ENCODE measurements at places on chromosomes 1 and 21.

DNA sequence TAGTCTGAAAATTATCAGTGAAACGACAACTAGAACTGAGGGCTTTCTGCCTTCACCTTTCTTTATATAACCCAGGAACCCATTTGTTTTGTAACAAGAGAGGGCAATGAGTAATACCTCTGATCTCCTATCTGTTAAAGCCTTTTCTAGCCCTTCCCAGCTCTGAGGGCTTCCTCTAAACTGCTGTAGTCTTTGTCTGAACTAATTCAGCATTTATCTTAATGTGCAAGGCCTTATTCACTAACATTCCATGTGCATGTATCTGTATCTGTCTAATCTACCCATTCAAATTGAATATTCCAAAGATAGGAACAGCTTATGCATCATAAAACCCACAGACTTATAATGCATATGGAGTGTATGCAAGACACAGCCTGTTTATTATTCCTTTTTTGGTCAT lies 167.1 kb downstream of the LYPLAL1 start:
- DNase-seq: no peak

DNA sequence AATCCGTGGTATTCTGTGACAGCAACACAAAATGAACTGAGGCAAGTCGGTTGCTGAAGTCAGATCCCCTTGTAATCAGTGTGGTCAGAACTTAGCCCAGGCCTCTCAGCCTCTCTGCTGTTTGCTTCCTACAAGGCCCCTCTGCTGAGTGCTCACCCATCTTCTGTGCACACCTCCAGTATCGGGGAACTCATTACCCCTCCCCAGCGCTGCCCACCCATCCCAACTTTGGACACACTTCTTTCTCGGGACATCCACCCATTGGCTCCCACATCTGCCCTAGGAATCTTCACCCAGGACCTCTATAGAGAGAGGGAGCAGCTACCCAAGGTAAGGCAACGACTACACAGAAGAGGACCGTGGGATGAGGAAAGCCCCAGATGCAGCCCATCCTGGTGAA lies 217.5 kb downstream of the MATN1 start:
- no peak for DNase-seq

DNA sequence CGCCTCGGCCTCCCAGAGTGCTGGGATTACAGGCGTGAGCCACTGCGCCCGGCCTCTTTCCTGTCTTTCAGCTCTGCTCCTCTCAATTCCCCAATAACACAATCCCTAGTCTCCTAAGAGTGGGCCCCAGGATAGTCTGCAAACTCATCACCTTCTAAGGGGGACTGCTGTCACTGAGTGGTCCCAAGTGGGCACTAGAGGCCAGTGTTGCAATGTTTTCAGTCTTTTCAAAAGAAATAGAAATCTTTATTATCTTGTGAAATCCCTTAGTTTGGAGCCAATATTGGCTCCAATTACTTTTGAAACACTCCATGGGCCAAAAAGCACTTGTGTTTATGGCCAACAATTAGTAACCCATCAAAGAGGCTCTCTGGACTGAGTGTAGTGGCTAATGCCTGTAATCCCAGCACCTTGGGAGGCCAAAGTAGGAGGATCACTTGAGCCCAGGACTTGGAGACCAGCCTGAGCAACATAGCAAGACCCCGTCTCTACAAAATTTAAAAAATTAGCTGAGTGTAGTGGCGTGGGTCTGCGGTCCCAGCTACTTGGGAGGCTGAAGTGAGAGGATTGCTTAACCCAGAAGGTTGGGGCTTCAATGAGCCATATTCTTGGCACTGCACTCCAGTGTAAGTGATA lies 28.6 kb upstream of the ZNF697 start:
- no peak for DNase-seq

- DNase-seq: no peak
These were observed 193.2 kb downstream of the C1orf94 start for GRCh38 chr1:34369701-34370455.

- DNase-seq: no peak
These were observed 16.7 kb upstream of the TRIM63 start for GRCh38 chr1:26084091-26084561.

DNA sequence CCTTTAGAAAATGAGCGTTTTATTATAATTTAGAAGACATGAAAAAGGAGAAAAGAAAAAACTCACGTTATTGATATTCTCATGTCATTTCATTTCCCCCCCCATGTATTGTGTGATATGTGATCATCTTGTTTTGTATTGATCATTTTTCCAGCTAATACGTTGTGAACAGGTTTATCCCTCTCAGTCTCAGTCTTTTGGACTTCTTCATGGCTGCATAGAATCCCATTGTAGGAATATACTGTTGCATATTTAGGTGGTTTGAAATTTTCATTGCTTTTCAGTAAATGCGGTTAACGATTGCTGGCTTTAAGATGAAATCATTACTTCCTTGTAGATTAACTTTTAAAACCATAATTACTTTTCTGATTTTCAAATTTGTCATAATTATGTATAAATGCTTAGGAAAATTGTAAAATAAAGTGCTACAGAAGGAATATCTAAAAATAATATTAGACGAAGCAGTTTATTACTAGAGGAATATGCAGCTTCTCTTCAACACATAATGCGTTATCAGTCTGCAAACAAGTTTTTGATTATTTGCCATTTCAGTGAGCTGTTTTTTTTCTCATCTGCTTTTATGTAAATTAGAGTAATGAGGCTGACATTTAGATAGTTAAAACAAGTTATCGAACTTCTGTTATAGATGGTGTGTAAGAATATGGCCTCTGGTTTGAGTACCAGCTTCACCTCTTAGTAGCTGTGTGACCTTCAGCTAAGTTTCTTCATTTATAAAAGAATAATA lies 1.8 kb downstream of the SON start:
- no peak for DNase-seq

DNA sequence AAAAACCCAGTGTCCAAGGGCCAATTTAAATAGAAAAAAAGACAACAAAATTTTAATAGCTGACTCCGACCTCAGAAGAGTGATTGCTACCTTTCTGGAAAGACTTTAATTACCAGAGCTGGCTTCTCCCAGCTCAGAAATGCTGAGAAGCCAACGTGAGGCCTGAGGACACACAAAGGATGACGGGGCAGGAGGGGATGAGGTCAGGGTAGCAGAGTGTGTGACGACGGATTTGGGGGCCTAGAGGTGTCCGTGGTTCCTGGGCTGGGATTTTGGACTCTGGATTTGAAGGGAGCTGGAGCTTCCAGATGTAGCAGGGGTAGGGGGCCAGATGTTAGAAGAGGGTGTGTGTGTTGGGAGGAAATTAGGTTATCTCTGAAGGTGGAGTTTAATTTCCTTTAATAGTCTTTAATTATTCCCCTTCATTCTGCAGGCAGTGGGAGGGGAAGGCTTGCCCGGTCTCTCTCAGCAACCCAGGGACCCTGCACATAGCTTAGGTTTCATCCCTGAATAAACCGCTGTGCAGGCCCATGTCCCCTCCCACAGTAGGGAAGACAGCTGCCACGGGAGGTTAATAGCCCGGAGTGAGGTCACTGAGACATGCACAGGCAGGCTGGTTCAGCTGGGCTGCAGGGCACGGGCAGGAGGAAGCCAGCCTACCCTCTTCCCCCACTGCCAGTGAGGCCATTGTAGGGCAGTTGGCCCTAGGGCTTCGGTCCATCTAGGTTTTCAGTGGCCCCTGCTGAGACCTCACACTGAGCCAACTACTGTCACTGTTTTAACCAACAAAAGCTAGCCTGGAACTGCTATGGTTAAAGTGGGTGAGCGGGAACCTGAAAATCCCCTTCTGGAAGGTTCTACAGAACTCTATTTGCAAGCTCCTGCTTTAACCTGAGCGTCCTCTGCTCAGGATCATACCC lies 3.8 kb upstream of the PADI3 start:
- no peak for DNase-seq

- no peak for DNase-seq
These were observed at the start of gene TEX35 for GRCh38 chr1:178512566-178513277. TSS of gene TEX35 (plus strand) at chr1:178513109. CDS start at chr1:178513189, 80 bp downstream.

DNA sequence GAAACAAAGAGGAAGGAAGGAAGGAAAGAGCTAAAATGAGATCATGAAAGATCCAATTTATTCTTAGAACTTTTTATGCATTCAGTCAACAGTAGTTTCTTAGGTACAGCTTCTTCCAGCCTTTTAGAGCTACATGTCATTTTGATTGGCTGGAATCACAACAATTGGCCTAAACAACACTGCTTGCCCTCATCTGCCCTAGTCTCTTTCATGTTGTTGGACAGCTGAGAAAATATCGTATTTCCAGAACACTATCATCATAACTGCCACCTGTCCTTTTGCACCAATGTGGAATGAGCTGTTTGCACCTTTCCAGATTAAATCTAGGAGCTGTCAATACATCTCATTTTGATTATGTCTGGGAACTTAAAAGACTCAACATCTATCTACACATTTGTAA lies 161.7 kb downstream of the TGFBR3 start:
- no peak for DNase-seq

GRCh38 chr1:118366286-118366685 lies 181.3 kb upstream of the SPAG17 start:
- no peak for DNase-seq

DNA sequence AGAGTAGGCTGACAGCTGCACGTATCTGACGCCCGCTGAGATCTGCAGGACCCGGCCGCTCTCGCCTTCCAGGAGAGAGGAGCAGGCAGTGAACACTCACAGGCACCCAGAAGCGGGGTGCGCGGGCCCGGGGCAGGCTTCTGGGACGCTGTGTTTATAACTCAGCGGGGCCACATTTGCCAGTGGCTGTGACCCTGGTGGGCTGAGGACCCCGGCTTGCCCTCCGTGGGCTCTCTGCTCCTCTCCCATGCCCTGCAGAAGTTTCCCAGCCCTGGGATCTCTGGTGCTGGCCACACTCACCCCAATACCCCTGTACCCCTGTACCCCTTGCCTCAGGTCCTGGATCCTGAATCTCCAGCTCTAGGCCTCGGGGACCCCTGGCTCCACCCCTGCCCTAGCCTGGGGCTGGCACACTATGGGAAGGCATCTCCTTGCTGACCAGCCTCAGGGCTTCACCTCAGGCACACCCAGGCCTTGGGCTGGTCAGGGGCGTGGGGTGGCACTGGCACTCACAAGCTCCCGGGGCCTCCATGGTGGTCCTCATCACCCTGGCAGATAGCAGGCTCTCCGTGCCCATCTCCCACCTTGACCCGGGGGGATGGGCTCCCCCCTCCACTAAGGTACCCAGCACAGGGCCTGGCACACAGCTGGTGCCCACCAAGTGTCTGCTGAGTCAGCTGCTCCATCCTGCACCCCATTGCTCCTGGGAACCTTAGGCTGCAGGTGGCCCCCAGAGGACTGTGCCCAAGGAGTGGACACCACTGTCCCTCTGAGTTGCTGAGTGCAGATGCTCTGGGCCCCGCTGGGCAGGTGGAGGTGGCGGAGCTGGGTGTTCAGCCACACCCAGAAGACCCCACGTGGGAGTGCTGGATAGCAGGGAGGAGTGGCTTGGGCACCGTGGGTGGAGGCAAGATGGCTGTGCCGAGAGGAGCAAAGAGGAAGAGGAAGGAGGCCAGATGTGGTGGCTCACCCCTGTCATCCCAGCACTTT lies 32.4 kb downstream of the MORN1 start:
- no peak for DNase-seq

DNA sequence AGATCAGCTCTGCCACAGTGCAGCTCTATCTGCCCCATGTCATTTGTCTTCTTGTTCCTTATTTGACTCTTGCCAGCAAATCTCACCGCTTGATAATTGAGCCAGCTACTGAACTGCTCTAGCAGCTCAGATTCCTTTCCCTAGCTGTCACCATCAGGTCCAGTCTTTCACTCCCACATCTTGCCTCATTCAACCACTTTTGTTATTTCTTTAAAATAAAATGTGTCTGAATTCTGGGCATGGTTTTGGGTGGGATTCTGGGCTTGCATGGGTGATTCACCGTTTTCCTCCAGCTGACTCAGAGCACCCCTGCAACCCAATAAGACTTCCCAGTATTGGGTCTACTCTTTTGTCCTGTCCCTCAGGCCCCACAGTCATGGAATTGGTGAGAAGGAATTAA lies 215.7 kb downstream of the DSCAM start:
- no peak for DNase-seq

DNA sequence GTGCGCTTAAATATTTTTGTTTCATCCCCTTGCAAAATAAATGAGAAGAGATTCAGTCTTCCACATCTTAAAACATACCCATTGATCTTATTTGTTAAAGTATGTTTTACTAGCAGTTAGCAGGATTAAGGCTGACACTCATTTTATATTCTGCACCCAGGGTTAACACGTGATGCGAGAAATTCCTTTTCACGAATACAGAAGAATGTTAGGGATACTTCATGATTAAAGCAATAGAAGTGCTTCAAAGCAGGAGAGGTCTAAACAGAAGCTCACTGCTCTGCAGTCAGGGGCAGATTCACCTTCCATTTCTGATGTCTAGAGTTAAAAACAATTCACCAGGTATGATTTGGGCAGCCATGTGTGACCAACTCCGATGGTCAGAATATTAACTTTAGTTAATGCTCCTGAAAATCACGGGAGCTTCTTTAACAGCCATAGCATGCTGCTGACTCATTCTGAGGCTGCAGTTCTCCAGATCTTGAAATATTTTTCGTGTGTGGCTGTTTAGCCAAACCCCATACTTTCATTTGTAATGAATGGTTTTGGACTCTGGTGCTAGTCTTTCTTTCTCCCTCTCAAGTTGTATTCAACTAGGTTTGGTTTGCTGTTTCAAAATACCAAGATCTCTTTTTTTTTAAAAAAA lies 19.7 kb downstream of the BCAR3 start:
- DNase-seq: no peak

DNA sequence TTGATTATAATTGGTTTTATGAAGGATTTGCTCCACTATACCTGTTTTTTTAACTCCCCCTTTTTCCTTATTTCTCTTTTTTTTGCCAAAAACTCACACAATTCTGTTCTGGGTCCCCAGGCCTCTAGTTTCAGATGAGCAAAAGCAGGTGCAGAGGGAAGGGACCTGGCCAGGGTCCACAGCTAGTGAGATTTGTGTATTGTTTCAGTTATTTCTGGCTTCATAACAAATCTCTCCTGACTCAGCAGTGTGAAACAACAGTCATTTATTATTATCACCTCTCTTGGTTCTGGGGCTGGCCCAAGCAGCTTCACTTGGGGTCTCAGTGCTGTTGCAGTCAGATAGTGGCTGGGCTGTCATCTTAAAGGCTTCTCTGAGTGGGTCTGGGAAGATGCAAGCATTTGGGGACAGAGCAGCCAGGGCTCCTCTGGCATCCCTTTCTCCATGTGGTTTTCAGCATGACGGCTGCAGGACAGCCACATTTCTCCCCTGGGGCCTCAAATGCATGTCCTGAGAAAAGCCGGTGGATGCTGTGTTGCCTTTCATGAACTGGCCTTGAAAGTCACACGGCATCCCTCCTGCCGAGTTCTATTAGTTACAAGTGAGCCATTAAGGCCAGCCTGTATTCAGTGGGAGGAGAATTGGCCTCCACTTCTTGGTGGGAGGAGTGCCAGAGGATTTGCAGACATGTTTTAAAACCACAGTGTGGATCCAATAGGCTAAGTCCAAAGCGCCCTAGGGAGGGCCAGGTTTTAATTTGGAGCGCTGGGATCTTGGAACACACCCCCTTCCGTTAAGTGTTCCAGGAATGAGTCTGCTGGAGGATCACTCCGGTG lies 137.1 kb downstream of the CAMTA1 start:
- no peak for DNase-seq

- no peak for DNase-seq
These were observed 83.4 kb upstream of the KCNE2 start for GRCh38 chr21:34280389-34280795.

DNA sequence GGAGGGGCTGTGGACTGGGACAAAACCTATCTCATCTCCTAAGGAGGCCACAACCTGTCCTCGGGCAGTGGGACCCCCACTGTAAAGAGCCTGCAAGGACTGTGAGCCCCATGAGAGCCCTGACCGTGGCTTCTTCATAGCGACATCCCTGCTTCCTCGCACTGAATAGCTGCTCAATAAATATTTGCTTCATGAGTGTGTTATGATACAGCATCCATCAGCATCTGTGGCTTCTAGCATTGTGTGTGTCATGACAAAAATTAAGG lies 40.5 kb upstream of the CSF3R start:
- no peak for DNase-seq

Measured in stimulated activated CD4-positive, alpha-beta T cell treated with anti-CD3 and anti-CD28 coated beads, TNF-alpha, amount 100 ng/mL, for 4 hours (primary cell).